ENCODE measurements at places on chromosomes 12 and 14.

- no peak for DNase-seq
Measured at GRCh38 chr12:75634244-75635222, 123.1 kb upstream of the KRR1 start.

DNA sequence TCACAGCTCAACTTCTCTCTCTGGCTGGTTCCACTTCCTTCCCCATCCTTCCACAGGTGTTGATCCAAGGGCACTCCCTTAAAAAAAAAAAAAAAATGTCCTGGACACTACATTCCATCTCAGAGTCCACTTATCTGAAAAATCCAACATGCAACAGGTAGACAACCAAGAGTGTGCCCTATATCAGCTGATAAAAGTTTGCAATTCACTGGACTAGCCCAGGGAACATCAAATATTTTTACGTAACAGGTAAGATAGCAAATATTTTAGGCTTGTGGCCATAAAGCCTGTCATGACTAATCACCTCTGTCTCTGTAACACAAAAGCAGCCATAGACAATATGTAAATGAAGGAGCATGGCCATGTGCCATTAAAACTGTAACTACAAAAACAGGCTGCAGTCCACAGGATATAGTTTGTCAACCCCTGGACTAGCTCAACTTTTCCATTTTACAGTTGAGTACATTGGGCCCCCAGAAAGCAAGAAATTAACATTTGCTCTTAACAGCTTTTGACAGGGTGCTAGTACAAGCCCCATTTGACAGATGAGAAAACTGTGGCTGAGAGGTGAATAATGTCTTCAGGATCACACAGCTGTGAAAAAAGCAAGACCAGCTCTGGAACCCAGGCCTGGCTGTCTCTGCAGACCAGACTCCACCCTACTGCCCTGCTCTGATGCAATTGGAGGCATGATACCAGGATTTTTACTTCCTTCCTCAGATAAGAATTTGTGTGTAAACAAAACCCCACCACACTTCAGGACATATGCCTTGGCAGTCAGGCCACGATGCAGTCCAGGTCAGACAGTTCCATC, 68.9 kb downstream of the CMKLR1 start:
- no peak for DNase-seq

GRCh38 chr12:88638966-88639760, 58.9 kb upstream of the KITLG start:
- DNase-seq: no peak

GRCh38 chr12:22682663-22683062, 57.7 kb downstream of the ETNK1 start:
- no peak for DNase-seq

DNA sequence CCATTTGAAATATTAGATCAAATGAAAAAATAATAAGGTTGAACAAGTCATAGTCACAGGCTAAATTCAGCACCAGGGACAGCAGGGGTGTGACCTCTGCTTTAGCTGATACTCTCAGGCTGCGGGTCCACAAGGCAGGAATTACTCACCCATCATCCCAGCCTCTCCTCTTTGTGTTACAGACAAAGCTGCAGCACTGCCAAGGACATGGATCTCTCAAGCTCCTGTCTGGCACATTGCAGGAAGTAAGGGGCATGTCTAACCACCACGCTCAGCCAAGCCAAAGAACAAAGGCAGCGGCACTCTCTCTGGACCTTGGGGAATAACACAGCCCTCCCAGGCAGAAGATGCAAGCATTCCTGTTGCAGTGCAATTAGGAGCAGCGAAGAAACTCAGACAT, 783.8 kb downstream of the VRK1 start:
- DNase-seq: no peak

GRCh38 chr14:98766818-98767217, 505.2 kb downstream of the BCL11B start:
- DNase-seq: no peak

DNA sequence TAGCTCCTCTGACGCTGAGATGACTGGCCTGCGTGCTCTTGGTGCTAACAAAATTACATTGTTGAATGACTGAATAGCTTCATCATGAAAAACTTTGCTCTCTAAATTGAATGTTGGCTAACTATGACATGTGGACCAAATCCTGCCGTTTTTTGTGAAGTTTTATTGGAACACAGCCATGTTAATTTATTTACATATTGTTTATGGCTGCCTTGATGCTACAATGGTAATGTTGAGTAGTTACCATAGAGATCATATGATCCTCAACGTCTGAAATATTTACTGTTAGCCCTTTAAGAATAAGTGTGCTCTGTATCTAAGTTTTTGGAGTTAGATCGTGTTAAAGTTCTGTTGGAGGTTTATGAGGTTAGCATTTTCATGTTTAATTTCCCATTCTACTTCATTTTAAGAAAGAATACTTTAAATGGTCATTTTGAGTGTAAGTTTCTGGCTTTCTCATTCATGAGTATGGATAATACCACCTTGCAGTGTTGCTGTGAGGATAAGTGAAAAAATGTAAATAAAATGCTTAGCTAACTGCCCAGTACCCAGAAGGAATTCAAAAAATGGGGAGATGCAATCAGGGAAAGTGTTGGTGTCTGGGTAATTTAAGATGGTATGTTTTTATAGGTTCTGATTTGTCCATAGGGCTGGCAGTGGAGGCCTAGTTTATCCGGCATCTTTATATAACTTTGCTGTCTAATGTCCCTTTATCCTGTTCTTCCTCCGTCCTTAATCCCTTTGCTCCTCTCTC, 35.3 kb downstream of the NUBPL start:
- DNase-seq: no peak

Measured in fibroblast of the conjunctiva (primary cell).